ENCODE measurements at places on chromosomes 3 and 15.

DNA sequence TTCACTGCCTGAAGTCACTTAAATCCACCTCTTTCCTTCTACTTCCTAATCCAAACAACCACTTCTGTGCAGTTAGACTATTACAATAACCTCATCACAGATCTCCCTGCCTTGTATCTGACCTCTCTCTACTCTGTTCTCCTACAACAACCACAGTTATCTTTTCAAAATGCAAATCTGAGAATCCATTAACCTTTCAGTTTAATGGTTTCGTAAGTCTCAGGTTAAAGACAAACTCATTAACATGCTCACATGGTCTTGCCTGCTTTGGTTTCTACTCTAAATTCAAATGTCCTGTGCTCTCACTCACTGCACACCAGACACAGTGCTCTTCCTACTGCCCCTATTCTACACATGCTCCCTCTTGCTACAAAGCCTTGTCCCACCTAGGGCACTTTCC is 406.5 kb upstream of the THBS1 start:
- DNase-seq: no peak

GRCh38 chr15:95620934-95621579 is 709.4 kb upstream of the NR2F2 start:
- DNase-seq: no peak

GRCh38 chr3:192422997-192423342 is 304.4 kb downstream of the FGF12 start:
- DNase-seq: peak; percentile 47

- no peak for DNase-seq
Measured at GRCh38 chr3:128155616-128156360, 2.5 kb downstream of the EEFSEC start.

DNA sequence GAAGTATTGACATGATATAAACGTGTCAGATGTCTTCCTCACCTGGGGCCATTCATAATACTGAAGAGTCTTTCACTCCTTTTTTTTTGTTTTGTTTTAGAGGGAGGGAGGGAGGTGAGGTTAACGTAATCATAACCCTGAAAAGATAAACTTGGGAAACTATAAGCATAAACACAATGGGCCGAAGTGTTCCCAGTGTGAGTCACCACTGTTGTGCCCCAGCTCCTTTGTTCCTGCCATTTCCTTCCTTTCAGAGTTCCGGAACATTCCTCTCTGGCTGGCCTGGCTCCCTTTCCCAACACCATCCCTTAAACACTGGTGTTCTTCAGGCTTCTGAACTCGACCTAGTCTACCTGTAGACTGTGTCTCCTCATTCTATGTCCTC is 18.6 kb downstream of the PLD1 start:
- peak; percentile 29 for DNase-seq

- no peak for DNase-seq
Measured at GRCh38 chr3:117322866-117323265, 613.3 kb downstream of the TUSC7 start.

DNA sequence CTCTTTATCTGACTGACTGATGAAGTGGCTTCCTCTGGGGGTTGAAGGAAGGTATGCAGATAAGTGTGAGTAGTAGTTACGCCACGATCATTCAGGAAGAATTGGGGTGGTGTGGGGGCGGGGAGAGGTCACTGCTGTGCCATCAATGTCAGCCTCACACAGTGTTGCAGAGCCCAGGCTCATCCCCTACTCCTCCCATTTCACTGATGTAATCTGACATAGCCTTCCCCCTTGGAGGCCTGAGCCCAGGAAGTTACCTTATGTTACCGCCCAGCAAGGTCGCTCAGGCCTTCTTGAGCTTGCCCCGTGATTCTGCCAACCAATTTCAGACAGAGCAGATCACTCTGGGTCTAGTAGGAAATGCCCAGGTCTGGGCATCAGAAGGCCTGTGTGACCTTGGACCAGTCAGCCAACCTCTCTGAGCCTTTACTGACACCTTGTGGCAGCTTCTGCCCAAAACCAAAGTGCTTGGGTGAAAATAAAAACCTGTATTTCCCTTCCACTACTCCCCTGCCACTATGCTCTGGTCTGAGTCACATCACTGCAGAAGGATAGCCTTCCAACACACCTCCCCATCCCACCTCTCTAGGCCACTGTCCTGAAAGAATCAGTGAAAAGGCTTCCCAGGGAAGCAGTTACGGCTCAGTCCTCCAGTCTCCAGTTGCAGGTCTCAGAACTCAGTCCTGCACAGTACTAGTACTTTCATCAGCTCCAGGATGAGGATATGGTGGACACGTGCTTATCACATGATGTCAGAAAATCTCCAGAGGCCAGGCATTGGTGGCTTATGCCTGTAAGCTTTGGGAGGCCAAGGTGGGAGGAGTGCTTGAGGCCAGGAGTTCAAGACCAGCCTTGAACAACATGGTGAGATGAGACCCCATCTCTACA is 28.1 kb upstream of the INSYN1 start:
- no peak for DNase-seq

- DNase-seq: no peak
Measured at GRCh38 chr15:51155016-51155580, 60.4 kb upstream of the TNFAIP8L3 start.

DNA sequence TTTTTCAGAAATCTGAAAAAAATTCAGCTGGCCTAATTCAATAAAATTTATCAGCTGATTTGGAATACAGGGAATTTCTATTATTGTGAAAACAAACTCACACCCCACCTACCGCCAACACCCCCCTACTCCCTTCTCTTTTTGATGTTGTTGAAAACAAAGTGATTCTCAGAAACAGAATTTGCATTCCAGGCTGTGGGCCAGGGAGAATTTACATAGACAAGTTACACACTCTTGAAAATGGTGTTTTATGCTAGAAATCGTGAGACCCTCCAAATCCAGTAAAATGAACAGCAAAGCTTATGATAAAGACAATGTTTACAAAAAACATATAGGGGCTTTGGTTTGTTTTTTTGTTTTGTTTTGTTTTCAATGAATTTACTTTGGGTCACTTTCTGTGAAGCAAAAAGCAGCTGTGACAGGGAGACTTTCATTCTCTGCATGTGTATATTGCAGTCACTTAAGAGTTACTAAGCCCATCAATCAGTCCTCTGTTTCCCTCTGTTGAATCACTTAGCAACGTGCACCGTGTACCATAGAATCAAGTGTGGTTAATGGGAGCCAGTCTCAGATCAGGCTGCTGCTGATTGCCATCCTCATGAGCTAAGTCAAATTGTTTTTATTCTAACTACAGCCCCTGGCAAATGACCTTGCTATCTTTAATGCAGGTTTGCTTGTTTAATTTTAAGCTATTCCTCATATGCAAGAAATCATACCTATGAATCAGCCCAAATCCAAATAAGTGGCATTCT is 159.8 kb downstream of the ALCAM start:
- no peak for DNase-seq

GRCh38 chr3:182233405-182233804 is 521.7 kb downstream of the SOX2 start:
- no peak for DNase-seq

GRCh38 chr3:187920030-187920429 is 174.8 kb upstream of the BCL6 start:
- DNase-seq: no peak

DNA sequence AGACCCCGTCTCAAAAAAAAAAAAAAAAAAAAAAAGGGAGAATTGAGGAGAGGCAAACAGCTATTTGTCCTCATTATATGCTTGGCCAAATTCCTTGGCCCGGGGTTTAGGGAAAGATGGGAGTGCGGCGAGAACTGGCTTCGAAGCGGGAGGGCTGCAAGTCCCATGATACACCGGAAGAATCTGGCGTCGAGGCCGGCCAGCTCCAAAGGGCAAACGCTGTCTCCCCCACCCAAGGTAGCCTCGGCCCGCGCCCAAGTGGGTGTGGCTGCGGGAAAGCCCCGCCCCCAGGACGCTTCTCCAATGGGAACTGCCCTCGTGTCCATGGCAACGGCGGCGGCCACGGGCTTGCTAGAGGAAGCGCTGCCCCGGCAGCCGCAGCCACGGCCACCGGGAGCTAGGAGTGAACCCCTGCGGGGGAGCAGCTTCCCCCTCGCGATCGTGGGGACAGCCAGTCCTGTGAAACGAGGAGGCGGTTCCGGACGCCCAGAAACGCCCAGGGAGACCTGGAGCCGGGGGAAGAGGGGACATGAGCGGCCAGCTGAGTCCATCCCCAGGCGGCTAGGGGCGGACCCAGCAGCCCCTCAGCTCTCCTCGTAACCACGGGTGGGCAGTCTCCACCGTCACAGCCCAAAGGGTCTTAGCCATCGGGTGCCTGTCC is at the start of gene TTLL13:
Gene TTLL13, plus strand, starts transcription at position 354 of the 661 bp plus-strand sequence. CDS start 1,075 bp downstream, outside the sequence.
- DNase-seq: peak; percentile 92

- DNase-seq: no peak
Measured at GRCh38 chr3:178520451-178520850, 15.8 kb upstream of the KCNMB2 start.

GRCh38 chr3:30085486-30085885 is 520.9 kb upstream of the TGFBR2 start:
- no peak for DNase-seq

DNA sequence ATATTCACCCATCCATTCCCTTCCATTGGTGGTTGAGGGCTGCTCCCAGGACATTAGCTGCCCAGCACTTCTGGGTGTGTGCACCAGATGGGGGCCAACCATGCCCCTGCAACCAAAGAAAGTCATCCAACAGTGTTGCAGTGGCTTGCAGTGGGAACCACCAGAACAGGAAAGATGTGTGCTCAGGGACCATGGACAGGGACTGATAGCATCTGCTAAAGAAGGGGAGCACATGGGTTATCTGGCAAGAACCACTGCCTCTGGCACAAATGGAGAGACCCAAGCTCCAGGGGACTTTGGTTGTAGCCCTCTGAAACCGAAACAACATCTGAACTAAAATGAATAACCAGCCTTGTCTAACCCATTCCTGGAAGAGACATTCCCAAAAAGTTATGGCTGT is 8.1 kb downstream of the DCLK3 start:
- DNase-seq: no peak

GRCh38 chr3:51999846-52000245 is 4.2 kb upstream of the RPL29 start:
- DNase-seq: no peak

- DNase-seq: no peak
Measured at GRCh38 chr15:69609176-69609575, 156.6 kb downstream of the RPLP1 start.

DNA sequence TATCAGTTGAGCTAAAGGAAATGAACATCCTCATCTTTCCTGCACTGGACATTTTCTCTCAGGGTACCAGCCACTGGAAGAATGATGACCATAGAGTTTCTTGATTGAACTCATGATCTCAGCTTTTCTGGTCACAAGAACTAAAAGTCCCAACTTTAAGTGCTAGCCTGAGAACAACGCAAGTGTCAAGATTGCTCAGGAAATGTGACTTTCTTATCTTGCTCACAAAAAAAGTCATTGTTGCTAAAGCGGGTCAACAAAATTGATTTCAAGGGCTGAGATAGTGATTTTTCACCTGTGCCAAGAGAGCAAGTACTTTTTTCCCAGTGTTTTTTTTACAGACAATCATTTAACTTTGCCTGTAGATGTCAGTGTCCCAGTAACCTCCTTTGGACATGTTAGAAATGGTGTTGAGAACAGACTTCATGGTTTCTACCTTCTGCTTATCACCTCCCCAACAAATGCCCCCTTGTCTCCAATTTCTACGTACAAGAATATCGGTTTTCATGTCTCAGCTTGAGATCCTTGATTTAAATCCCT is 125.9 kb downstream of the SEMA6D start:
- DNase-seq: no peak

DNA sequence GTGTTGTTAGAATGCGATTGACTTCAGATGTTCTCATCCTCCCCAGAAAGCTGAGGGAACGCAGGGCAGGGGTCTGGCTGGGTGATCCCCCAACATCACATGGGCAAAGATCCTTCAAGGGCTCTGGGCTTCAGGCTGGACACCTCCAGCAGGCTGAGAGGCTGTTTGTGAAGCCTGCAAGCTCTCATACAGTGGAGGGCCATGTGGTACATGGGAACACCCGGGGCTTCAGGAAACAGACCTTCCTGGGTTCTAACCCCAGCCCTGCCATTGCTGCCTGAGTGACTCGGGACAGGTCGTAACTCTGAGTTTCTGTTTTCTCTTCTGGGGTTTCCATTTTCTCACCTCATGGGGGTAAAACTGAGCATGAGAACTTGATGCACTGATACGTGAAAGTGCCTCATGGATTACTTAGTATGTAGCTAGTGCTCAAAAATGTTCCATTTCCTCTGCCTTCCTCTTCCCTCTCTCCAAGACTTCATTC is 81.2 kb downstream of the TLE3 start:
- no peak for DNase-seq

DNA sequence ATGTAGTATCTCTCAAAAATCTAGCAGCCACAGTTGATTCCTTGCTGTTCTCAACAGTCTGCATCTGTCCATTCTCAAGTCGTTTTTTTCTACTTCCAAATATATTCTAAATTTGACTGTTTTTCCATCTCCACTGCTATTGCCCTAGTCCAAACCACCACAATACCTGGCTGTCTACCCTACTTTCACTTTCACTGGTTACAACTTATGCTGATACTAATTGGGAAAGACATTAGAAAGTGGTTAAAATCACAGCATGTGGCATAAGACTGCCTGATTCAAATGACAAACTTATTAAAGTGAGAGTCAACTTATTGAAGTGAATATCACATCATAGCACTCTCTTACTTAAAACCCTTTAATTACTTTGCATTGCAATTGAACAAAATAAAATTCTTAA is 72.6 kb downstream of the CHST2 start:
- DNase-seq: no peak

GRCh38 chr3:63937661-63938651 is 25.8 kb upstream of the SCAANT1 start:
- no peak for DNase-seq

GRCh38 chr3:29628795-29629194 is 347.9 kb downstream of the RBMS3 start:
- no peak for DNase-seq

- DNase-seq: no peak
Measured at GRCh38 chr3:10437272-10437994, 68.0 kb downstream of the ATP2B2 start.

DNA sequence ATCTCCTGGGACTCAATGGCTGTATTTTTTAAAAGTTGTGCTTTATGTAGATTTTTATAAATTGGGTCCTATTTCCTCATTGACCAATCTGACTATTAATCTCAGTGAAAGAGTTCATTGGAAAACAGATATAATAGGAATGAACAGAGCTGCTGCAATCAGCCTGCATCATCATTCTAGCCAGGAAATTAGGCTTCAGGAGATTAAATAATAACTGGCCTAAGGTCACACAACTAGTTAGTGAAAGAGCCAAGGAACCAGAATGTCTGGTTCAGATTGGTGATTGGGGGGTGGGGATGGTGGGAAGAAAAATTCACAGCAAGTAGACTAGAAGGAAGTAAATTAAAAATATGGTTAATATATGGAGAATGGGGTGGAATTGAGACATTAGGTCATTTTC is 180.9 kb upstream of the ROPN1 start:
- no peak for DNase-seq

GRCh38 chr3:158762701-158763100 is 30.4 kb upstream of the RARRES1 start:
- DNase-seq: no peak

- no peak for DNase-seq
Measured at GRCh38 chr3:187062526-187063177, 76.6 kb downstream of the RPL39L start.

DNA sequence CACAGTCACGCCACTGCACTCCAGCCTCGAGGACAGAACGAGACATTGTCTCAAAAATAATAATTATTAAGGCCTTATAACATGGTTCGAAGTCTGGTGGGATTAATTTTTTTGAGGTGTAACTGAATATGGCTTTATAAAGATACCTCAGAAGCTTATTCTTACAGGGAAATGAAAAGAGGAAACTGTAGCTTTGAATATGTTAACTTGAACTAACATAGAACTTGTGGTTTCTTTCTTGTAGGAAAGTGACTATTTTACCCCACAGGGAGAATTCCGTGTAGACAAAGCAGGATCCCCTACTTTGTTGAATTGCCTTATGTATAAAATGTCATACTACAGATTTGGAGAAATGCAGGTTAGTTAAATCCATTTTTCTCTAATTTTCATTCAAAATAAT is 96.3 kb downstream of the STT3B start:
- no peak for DNase-seq
